ENCODE measurements at places on chromosomes 5 and 9.

DNA sequence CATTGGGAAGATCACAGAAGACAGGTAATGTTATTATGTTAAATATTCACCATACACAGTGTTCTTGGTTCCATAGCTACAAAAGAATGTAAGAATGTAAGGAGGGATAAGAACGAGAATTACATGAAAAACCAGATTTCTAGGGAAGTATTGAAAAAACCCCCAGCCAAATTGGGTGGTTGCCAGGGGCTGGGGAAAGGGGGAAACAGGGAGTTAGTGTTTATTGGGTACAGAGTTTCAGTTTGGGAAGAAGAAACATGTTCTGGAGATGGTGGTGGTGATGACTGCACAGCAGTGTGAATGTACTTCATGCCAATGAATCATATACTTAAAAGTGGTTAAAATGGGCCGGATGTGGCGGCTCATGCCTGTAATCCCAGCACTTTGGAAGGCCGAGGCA, 40.3 kb downstream of the GLRX start:
- DNase-seq: no peak

DNA sequence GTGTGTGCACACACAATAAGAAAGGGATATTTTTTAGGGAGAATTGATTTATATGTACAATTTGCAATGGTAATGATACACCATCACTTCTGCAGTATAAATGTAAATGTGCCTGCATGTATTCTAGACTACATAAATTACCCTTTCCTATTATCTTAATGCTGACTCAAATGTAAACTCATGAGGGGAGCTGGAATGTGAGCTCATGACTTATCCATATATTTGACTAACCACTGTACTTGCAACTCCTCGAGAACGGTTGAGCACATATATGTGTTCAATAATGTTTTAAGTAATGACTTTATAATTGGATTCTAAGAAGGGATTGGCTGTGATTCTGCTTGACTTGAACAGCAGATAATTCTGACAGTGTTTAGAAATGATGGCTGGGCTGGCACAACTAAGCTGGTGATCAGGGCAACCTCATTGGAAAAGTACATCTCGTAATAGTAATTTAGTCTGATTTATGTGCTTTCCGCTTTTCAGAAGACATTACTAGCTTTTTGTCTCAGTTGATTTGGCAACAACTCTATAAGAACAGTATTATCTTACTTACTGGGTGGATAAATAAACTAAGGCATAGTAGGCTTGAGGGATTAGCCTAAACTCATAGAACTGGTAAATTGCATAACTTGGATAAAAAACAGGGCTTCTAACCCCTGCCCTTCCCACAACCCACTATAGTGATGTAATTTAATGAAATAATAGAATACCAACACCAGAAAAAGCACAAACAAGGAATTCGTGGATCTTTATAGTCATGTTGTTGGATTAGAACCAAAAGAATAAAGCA, 130.2 kb upstream of the SPEF2 start:
- no peak for DNase-seq

- no peak for DNase-seq
Observed at GRCh38 chr5:140603734-140604133, 29.2 kb downstream of the CD14 start.

GRCh38 chr9:116913536-116913935, 226.4 kb downstream of the TRIM32 start:
- DNase-seq: no peak

- DNase-seq: peak; percentile 80
Observed at GRCh38 chr9:119963798-119964372, 594.6 kb upstream of the BRINP1 start.

- DNase-seq: no peak
Observed at GRCh38 chr9:93540305-93540704, 36.1 kb upstream of the PHF2 start.

GRCh38 chr9:105173306-105173705, 71.1 kb upstream of the SLC44A1 start:
- peak; percentile 44 for DNase-seq

DNA sequence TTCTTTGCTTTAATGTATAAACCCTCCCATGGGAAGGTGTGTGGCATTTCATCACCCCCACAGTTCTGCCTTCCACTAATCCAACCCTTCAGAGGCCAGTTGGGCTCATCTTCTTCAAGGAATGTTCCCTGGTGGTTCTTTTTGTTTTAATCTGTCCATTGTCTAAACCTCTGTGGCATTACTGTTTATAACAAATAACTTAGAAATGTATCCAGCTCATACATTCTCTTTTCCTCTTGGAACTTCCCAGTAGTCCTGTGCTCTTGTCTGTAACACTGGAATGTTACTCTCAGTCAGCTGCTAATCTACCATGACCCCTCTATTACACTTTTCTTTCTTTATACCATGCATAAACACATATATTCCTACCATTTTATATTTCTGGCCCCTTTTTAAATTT, 213.5 kb upstream of the TARS1 start:
- no peak for DNase-seq

DNA sequence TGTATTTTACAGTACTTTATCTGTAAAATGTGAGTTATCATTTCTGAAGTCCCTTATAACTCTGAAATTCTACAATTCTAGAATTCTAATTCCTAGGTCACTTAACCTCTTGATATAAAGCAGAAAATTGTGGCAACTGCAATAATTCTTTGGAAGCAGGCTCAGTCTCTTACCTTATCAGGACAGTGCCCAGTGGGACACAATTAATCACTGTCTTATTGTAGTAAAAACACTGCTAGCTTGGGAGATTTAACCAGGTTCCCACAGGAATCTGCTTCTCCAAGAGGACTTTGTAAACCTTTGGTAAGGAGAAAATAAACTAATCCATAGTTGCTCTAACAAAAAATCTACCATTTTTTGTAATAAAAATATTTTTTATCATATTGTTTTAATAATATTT, 18.3 kb upstream of the SPATA9 start:
- DNase-seq: no peak

- DNase-seq: no peak
Observed at GRCh38 chr5:59829386-59829785, 64.1 kb downstream of the PDE4D start.

Measured in iPS-NIHi11 (cell line).